ENCODE measurements at places on chromosomes 3 and 15.

DNA sequence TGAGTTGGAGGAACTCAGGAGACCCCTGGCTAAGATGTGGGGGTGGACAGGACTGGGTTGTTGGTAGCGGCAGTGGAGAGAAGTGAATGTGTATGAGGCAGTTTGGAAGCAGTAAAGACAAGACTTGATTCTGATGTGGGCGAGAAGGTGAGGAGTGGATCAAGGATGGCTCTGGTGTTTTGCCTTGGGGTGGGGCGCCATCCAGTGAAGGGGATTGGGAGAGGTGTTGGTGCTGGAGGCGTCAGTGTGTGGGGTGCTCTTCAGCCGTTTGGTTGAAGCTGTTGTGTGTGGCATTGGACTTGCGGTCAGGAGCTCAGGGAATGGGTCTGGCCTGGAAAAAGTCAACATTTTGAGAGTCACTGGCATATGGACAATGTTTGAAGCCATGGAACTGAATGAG lies 13.3 kb downstream of the FAN1 start:
- no peak for DNase-seq

DNA sequence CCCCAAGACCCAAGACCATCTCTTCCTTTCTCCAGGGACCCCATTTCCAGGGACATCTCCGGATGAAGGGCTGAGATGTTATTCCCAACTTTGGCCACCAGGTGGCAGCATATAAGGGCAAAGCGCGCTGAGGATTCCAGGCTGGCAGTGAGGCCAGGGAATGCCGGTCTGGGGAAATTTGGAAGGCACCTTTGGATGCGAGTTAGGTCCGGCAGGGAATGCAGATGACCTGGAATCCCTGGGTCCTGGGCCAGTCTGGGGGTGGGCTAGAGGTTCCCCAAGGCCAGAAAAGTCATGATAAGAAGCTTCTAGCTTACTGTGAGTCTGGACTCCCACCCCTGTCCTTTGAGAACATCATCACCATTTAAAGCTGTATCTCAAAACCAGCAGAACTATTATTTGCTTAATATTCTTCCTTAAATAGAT lies 1.6 kb upstream of the CHST13 start:
- DNase-seq, result peak; percentile 21

- DNase-seq, result no peak
Observed at GRCh38 chr3:157755233-157755632, 252.0 kb upstream of the VEPH1 start.

- no peak for DNase-seq
Observed at GRCh38 chr3:46934072-46934471, 42.5 kb downstream of the CCDC12 start.

- no peak for DNase-seq
Observed at GRCh38 chr3:72316501-72317279, 531.6 kb downstream of the SHQ1 start.

- no peak for DNase-seq
Observed at GRCh38 chr3:195195321-195196209, 75.4 kb downstream of the XXYLT1 start.

- DNase-seq, result no peak
Observed at GRCh38 chr15:84657748-84658079, 285 bp downstream of the NMB start.

DNA sequence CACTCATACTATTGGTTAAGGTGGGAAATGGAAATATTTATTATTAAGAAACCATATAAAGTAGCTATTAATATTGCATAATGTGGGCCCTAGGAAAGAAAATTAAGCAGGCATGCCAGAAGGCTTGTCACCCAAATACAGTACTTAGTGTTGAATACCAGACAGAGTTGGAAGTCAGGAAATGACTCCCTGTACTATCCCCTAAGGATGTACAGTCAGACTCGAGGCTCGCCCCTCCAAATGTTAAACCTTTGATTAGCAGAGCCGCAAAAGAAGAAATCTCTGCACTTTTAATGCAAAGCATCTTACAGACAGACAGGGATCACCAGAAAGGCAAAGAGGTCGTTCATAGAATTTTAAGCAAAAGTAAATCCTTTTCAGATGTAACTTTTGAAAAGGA lies 11.3 kb upstream of the RBSN start:
- DNase-seq, result no peak

DNA sequence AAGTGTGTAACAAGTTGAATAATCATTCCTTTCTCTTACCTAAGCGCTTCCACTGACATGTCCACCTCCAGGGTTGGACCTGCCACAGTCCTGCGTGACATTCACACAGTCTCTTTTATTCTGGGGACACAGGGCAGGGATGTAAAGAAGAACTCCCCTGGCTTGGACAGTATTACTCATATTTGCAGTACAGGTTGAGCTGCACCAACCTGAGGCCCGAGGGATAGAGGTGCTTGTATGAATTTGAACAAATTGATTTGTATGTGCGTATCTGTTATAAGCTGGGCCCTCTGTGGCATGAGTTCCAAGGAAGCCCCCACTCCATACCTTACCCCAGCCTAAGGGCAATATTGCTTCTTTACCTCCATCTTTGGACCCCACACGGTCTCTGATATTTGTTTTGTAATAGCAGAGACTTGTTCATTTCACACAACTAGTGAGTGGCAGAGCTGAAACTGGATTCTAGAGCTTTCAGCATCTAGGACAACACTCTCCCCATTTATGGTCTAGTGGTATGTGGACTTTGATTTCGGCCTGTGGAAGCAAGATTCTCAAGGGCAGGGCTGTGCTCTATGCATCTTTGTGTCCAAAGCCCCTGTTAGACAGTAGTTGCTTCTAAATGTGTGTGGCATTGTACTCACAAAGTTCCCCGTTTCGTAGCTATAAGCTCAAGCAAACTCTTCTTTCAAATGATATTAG lies 39.2 kb downstream of the FAH start:
- no peak for DNase-seq

DNA sequence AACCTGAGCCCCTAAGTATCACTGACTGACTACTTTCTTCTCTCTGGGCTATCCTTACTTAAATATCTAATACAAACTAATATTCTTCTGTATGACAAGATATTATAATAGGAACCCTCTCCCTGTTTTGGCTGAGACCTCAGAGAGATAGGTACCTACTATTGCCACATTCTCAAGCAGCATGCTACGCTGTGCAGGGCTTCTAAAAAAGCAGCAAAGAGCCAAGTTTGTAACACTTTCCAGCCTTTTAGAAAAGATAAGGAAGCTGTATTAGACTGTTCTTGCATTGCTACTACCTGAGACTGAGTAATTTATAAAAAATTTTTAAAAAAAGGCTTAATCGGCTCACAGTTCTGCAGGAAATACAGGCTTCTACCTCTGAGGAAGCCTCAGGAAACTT lies 126.8 kb upstream of the ABI3BP start:
- DNase-seq, result no peak

DNA sequence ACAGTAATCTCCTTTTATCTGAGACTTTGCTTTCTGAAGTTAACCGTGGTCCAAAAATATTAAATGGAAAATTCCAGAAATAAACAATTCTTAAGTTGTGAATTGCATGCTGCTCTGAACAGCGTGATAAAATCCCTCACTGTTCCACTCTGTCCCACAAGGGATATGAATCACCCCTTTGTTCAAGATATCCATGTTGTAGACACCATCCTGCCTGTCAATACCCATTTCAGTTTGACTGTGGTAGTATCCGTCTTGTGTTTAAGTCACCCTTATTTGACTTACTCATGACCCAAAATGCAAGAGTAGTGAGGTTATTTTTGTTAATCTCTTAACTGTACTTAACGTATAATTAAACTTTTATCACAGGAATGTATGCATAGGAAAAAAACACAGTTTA lies 435.0 kb downstream of the SHQ1 start:
- no peak for DNase-seq

- DNase-seq, result no peak
Observed at GRCh38 chr3:173993299-173993698, 595.8 kb downstream of the NLGN1 start.

DNA sequence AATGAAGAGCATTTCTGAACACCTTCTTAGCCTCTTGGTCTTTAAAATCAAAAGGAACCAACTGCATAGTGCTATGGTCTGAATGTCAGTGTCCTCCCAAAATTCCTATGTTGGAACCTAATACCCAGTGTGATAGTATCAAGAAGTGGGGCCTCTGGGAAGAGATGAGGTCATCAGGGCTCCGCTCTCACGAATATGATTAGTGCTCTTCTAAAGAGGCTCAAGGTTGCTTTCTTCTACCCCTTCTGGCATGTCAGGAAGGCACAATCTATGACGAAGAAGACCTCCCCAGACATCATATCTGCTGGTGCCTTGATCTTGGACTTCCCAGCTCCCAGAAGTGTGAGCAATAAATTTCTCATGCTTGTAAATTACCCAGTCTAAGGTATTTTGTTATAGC lies 209.5 kb downstream of the MAGI1 start:
- no peak for DNase-seq
